A172 (cell line): ENCODE measurements at places on chromosomes 7 and 10.

- no peak for DNase-seq
Observed at GRCh38 chr10:112491144-112491543, 44.1 kb downstream of the VTI1A start.

DNA sequence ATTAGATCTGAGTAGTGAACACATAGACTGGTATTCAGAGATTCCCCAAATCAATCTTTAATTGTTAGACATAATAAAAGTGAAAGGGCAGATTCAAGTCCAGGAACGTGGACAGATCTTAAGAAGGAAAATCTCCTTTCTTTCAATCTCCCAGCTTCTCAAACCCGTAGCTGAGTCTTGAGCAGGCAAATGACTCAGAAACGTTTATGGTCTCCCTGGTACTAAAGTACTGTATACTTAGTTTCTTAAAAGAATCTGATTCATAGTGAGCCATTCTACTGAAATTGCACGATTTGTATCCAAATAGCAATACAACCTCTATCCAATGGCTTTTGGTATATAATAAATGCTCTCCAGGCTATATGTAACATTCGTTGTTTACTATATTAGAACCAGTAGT, 140.4 kb upstream of the RHEB start:
- DNase-seq, result no peak

DNA sequence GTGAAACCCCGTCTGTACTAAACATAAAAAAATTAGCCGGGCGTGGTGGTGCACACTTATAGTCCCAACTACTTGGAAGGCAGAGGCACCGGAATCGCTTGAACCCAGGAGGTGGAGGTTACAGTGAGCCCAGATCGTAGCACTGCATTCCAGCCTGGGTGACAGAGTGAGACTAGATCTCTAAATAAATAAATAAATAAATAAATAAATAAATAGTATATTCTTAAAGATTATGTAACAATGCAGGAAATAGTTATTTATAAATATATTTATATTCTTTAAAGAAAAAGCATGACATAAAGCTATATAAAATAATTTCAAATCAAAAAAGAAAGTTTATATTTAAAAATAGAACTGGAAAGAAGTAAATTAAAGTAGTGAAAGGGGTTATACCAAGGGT, 76.4 kb downstream of the MBL2 start:
- DNase-seq, result no peak

GRCh38 chr7:116633131-116633988, 38.6 kb upstream of the MET start:
- DNase-seq, result peak; percentile 13
